ENCODE measurements at places on chromosomes 7 and 10. TPM values are rescaled to one million over a fixed set of nuclear protein-coding genes. Genes with fewer than 3 reads are reported as not detected.
A peak's percentile ranks its signal among the peaks of the same experiment; 100 is the strongest.

DNA sequence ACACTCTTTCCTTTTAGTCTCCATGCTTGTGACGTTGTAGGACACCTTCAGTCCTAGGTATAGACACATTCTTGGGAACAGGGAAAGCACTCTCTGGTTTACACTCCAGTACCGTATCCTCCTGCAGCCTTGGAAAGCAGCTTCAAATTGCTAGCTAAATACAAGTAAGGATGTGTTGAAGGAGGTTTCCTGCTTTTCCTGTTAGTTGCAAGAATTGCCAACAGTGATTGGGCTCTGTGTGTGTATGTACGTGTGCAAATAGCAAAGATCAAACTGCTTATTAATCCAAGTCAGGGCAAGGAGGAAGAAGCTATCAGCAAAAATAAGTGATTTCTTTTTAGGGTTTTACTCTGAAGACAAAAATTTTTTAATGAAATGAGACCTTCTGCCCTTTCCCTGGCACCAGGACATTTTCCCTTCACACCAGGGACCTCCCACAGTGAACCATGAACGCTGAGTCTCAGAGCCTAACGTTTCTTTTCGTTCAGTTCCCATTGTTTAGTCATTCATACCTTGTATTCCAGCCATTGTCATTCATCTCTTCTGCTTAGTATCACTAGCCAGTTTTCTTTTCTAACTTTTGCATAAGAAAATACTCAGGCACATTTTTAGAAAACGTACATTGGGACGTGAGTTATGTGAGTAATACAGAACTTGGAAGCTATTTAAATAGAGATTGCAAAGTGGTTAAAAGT, 36.9 kb upstream of the AUTS2 start:
- no peak for DNase-seq

DNA sequence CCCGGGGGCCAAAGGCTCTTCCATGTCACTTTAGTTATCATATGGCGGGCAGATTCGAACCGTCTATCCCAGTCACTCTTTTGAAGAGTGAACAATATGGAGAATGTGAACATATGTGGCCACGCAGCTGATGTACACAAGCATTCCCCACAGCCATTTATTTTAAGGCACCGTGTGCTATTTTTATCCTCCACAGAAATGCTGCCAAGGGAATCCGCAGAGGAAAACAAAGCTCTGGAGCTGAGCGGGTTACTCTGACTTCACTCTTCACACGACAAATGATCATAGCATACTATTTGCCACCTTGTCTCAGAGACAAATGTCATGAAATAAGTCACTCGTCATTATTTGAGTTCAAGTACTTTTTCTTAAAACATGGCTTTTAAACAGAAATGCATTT, 100.3 kb downstream of the CTBP2 start:
- DNase-seq: no peak

GRCh38 chr7:95261895-95262415, 62.4 kb downstream of the PON1 start:
- DNase-seq: no peak

GRCh38 chr7:29483219-29484104, 80.2 kb upstream of the PRR15 start:
- DNase-seq: no peak

Gene CPA2
- total RNA-seq: 0.17 TPM

Gene PPP1R17
- not detected for total RNA-seq

Gene LIPF
- total RNA-seq: not detected

DNA sequence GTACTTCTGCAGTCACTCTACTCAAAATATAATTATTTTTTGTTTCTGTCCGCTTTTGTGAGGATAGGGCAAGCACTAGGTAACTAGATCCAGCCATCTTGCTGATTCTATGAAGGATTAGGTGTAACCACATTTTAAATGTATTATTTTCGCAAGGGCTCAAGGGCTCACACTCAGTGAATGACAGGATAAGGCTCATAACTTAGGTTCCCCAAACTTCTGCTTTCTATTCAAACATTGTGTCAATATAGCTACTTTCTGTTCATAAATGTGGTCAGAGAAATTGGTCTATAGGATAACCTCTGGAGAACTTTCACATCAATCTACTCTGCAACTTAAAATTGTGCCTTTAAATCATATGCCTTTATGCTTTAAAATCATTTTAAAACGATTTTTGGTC, 1141.2 kb downstream of the SORCS1 start:
- no peak for DNase-seq

Gene AS3MT
- 0.12 TPM for total RNA-seq

DNA sequence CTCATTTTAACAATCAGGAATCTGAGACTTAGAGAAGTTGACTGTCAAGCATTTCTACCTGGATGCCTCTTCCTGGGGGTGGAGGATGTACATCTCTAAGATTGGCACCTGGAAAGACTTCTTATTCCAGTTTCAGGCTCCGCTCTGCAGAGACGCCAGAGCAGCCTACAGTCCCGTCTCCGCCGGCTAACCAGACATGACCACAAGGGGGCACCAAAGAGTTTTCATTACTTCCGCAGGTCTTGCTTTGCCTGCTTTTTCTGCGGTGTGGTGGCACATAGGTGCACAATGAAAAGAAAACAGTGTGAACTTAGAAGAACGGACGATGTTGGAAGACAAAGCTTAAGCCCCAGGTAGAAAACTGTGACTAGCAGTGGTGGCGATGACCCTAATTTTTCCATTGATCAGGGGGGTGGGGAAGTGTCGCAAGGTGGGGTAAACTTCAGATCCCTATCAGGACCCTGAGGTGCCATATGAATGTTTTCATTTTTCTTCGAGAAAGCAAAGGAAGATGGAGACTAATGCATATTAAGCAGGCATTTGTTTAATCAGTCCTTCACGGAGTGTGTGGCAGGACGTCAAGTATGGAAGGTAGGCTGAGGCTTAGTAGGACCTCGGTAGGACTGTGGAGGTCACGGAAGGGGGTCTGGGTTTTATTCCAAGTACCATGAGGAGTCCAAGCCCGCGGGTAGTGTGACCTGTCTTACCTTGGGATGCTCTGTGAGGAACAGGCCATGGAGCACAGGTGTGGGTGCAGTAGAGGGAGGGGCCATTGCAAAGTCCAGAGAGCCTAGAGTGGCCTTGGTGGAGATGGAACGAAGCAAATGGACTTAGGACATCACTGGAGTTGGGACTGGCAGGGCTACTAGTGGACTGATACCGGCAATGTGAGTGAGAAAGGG, 60.1 kb upstream of the SORCS3 start:
- peak; percentile 76 for DNase-seq

GRCh38 chr7:155652156-155653114, 8.0 kb downstream of the RBM33 start:
- DNase-seq: peak; percentile 31

GRCh38 chr7:157445246-157445955, 108.6 kb downstream of the DNAJB6 start:
- DNase-seq: no peak

GRCh38 chr7:125555916-125556315, 626.3 kb upstream of the POT1 start:
- DNase-seq: no peak
